ENCODE measurements at places on chromosomes 2 and 18.
A peak's percentile ranks its signal among the peaks of the same experiment; 100 is the strongest.

DNA sequence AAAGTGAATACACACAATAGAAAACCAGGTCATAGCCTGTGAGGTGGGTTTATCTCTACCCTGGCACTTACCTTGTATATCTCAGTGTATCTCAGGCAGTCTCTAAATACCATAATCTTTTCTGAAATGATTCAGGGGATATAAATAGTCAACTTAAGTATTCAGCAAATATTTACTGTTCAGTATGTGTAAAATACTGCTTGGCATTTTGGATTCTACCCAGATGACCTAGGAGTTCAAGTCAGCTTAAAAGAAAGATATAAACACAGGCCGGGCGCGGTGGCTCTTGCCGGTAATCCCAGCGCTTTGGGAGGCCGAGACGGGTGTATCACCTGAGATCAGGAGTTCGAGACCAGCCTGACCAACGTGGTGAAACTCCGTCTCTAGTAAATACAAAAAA lies 23.8 kb downstream of the GRHL1 start:
- no peak for DNase-seq

- DNase-seq = no peak
Measured at GRCh38 chr2:151525821-151526373, 116.2 kb downstream of the RIF1 start.

GRCh38 chr2:148932536-148932935 lies 57.5 kb downstream of the KIF5C start:
- DNase-seq = no peak

- DNase-seq = no peak
Measured at GRCh38 chr2:23301136-23301535, 83.8 kb upstream of the KLHL29 start.

DNA sequence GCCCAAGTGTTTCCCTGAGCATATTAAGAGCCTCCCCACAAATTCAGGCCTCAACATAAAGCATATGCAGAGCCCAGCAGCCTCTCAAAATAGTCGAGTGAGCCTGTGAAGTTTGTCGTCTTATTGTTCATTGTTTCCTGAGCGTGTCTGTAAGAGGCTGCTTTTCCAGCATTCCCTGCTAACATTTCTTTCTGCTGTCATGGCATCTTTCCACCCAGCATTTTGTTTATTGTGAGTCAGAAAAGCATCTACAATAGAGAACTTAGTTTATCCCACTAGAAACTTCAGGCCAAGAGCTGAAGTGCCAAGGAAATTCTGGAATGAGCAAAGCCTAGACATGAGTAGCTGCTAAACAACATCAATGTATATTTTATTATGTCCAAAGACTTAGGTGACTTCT lies 46.3 kb upstream of the STAM2 start:
- DNase-seq = no peak

DNA sequence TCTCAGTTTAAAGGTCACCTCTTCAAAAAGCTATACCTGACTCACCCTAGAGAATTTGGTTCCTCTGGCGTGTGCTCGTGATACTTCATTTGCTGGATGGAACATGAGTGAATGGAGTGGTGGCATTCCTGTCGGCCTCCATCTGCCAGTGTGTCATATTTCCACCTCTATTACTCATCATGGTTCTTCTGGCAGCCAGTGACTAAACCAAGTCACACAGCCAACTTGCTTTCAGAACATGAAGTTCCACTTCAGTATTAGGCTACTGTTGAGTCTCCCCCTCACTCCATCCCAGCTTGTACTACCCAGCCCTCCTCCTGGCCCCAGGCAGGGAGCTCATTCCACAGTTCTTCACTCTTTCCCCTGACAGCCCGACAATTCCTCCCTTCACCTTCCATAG lies 169.8 kb downstream of the MREG start:
- no peak for DNase-seq

GRCh38 chr2:109432421-109432820 lies 181.3 kb downstream of the SEPTIN10 start:
- no peak for DNase-seq

- DNase-seq = no peak
Measured at GRCh38 chr2:74602586-74603281, 45.4 kb downstream of the M1AP start.

- no peak for DNase-seq
Measured at GRCh38 chr18:78151234-78151633, 828.4 kb upstream of the SALL3 start.

GRCh38 chr2:241298673-241299072 lies 16.8 kb downstream of the HDLBP start:
- DNase-seq = no peak

GRCh38 chr2:42239811-42240210 lies 70.7 kb downstream of the EML4 start:
- DNase-seq = no peak

DNA sequence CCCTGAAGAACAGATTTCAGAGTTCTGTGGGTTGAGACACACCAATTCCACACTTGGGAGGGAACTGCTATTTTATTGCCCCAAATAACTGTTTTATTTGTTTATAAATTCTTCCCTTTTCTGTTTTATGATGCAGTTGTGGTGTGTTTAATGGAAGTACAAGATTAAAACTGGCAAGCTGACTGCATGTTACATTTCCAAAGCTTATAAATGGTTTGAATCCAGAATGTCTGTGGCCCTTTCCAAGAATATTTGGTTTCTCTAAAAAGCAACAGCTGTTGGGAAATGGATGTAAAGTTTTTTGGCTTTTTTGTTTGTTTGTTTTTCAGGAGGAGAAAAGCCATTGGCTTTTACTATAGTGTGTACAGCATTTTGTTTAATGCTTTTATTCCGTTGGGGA lies 234.5 kb downstream of the MTX2 start:
- DNase-seq = no peak

DNA sequence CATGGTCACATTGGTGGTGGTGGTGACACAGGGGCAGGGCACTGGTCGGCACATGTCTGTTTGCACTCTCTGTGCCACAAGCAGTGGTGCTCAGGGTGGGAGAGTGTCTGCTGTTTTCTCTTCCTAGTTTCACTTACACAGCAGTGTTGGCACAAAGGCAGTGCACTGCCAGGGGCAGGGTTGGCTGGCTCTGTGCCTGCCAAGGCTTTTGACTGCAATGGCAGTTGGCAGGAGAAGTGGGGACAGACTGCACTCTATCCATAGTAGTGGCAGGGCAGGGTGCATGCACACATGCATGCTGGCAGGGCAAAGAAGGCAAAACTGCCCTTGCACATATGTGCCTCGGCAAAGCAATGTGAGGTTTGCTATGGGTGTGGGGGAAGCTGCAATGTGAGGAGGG lies 635.9 kb downstream of the SUCLG1 start:
- DNase-seq = no peak

- DNase-seq = peak; percentile 60
Measured at GRCh38 chr2:86037141-86037794, 68.4 kb downstream of the POLR1A start.

- no peak for DNase-seq
Measured at GRCh38 chr2:111208639-111209038, 87.9 kb downstream of the BCL2L11 start.

DNA sequence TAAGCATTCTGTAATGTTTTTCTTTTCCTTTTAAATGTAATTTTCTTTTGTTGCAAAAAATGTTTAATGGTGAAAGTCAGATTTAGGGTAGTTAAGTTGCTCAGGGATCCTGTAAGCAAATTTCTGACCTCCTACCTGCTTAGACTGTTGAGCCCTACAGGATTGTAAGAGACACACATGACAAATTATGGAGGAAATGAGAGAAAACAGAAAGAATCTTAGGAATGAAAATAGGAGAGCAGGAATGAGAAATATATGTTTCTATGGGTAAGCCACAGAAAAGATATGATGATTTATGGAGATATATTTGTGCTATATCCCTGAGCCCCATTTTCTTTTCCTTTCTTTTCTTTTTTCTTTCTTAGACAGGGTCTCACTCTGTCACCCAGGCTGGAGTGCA lies 28.3 kb downstream of the CYBRD1 start:
- no peak for DNase-seq

DNA sequence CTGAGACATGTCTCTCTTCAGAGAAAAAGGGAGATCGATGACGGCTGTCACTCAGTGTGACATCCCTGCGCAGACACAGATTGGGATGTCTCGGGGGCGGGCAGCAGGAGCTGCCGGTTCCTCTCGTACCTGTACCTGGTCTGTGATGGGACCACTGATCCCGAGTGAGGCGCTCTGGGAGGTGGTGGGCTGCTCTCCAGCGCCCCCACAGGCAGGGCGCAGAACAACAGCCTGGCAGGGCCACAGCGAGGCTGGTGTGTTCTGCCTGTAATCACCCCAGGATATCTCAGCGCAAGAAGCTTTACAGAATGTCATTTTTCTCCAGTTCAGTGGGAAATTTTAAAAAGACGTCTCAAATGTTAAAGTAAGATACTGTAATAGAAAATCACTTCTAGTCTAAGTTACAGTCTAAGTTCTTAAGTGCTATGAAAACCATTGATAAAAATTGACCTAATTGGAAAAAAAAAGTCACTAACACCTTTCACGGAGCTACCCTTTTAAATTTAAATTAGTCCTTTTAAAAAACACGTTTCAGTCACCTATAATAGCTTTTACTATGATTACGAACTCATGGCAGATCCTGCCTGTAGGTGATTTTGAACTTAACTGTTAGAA lies 189.8 kb downstream of the SNTG2 start:
- peak; percentile 29 for DNase-seq

DNA sequence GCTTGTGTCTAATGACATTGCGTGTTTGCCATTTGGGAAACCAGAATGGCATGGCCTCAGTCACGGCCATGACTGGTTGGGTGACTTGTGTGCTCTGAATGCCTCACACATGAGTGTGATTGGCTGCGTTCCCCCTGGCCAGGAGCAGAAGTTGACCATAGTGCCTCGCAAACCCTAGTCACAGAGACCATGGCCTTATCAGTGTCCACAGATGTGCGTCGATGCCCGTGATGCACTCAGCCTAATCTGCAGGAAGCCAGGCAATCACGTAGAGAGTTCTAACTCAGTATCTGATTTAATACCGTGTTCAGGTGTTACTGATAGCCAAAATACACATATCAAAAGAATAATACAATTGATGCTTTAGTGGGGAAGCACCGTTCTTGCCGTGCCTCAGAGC lies 64.0 kb downstream of the BOLA3 start:
- DNase-seq = no peak

DNA sequence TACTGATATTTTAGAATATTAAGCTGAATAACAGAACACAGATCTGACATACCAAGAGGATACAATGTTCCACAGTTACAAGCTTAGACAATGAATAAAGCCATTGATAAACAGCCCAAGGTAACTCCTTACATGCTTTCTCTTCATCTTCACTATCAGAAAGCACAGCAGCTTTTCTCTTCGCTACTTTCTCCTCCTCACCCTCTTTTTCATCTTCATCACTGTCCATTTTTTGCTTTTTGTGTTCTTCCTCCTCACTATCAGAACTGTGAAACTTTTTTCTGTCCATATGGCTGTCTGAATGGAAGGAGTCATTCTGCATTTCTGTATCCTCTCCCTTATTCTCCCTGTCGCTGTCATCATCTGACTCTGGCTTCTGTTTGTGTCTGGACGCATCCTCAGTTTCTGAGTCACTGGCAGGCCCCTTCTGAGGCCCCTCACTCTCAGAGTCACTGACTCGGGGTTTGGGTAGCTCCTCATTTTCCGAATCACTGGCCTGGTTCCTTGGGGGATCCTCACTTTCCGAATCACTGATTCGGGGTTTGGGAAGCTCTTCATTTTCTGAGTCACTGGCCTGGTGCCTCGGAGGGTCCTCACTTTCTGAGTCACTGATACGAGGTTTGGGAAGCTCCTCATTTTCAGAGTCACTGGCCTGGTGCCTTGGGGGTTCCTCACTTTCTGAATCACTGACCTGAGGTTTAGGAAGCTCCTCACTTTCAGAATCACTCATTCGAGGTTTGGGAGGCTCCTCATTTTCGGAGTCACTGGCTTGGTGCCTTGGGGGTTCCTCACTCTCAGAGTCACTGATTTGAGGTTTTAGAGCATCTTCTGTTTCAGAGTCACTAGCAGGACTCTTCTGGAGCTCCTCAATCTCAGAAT lies 21.5 kb downstream of the IWS1 start:
- no peak for DNase-seq

DNA sequence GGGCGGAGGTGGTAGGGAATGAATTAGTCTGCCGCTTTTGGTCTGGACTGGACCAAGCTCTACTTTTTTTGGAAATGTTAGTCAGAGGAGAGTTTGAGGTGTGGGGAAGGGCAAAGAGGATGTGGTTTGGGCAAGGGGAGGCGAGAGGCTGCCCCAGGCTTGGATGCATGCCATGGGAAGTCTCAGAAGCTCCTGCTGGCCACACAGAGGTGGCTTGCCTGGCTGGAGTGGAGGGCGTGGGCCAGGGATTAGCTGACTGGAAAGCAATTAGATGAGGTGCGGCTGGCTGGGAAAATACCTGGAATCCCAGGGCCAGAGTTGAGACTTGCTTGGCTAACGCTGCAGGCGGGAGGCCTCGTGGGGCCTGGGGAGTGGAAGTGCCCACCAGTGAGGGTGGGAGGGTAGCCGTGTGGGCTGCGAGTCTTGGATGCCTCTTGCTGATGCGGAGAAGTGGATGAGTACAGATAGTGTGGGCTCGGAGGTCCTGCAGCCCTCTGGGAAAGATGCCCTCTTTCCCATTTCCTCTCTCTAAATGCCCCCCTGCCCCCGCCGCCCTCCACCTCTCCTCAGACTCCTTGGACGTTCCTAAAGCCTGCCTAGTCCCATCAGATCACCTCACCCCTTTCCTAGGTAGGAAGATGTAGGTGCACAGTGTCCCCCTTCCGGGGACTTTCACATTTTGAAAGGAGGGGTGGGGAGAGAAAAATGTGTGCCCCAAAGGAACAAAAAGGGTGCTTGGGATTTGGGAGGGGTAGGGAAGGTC lies 117.6 kb downstream of the SMAD7 start:
- no peak for DNase-seq

DNA sequence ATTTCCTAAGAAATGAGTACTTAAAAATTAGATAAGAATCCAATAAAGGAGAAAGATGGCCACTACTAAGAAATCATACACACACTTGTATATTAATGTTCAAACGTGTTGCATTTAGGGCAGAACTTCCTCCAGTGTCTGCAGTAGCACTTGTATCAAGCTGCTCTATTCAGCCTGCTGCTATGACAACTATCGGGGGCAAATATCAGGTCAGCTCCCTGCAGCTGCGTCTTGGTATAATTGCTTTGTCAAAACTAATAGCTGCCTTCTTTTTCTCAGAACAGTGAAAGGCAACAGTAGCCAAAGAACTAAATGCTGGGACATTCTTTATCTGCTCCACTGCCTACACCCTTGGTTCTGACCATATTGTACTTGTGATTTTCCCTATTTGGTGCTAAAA lies 300.7 kb downstream of the NOL4 start:
- DNase-seq = no peak

GRCh38 chr2:206890926-206891325 lies 48.4 kb upstream of the CPO start:
- no peak for DNase-seq

GRCh38 chr2:181523756-181524155 lies 66.6 kb downstream of the ITGA4 start:
- no peak for DNase-seq

DNA sequence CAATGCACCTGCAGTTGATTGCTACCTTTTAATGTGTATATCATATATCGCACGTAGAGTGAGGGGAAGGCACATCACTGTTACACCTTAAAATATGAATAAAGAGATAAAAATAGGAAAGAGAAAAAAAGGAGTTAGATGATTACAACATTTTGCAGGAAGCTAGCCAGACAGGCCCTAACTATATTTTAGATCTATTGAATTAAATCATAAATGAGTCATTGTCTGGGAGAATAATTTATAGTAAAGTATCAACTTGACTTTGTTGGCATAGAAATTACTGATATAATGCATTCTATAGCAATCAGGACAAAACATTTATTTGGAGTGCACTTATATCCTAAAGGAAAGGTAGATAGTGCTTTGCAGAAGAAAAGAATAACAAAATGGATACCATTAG lies 384.9 kb upstream of the NXPH2 start:
- DNase-seq = no peak
